Central memory CD4-positive, alpha-beta T cell (primary cell): ENCODE measurements at places on chromosomes 12 and 14.

DNA sequence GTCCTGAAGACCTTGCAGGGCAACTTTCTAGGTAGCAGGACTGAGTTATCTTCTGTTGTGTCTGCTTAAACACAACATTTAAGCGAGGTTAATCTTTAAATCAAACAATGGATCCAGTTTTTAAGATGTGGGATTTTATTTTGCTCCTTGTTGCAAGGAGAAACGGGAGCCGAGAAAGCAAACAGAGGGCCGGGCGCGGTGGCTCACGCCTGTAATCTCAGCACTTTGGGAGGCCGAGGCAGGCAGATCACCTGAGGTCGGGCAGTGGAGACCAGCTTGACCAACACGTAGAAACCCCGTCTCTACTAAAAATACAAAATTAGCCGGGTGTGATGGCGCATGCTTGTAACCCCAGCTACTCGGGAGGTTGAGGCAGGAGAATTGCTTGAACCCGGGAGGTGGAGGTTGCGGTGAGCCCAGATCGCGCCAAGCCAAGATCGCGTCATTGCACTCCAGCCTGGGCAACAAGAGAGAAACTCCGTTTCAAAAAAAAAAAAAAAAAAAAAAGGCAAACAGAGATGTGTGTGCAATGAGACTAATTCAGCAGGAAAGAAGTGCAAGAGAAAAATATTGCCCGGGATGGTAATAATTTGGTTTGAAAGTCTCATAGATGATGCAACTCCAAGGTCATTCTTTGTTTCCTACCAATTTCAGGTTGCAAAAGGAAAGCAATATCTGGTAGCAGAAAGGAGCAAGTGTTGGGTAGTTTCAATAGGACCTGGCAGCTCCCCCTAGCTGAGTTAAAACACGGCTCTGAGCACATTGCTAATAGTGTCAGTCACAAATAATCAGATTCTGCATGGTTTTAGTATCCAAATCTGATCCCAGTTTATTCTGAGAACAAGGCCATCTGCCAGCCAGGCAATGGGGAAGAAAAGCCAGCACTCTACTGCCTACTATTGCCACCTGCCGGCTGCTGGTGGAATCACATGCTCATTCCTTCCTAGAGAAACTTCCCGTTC is 141.4 kb downstream of the PPM1H start:
- DNase-seq, result peak; percentile 56

- DNase-seq, result no peak
Measured at GRCh38 chr12:33349791-33350190, 89.8 kb downstream of the SYT10 start.

DNA sequence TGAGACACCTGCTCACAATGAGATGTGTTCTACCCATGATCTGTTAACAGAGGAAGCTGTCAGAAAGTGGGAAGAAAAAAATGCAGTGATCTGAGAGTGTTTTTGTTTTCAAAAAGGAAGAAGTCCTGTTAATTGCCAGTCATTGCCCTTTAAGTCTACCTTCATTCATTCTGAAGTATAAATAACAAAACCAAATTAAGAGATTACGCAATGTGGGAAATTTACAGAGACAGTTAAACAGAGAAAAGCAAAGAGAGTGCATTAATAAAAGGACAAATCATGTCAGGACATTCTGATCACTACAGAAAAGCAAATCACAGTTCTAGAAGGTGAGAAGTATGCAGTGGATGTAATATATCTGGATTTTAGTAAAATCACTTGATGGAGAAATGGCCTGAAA is 154.2 kb downstream of the NRXN3 start:
- no peak for DNase-seq

- peak; percentile 39 for DNase-seq
Measured at GRCh38 chr14:105173901-105174894, 5.6 kb upstream of the JAG2 start.

DNA sequence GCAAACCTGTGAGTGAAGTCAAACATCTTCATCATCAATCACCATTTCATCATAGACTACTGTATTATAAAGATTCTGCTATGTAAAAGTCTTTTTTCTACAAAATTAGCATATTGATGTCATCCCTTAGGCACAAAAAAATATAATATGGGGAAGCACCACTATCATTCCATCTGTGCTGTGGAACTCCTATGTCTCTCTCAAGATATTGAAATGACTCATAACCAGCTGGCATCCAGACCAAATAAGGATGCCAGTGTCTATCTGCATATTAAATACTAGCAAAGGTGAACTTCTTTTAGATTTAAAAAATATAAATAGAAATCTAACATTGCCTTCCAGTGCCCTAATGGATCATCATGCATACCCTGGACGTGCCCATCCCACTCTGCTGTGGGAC is 17.9 kb upstream of the DCAF5 start:
- DNase-seq, result no peak

DNA sequence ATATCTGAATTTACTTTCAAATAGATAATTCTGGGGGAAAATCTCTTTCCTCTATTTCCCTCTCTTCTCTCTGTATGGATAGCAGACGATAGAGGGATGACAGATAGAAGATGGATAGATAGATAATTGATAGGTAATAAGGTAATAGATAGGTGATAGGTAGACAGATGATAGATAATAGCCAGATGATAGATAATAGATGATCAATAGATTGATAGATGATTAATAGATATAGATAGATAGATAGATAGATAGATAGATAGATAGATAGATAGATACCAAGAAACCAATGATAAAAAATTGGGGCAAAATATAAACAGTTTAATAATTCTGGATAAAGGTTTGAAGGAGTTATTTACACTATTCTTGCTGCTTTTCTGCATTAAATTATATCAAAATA is 26.6 kb upstream of the RIMBP2 start:
- no peak for DNase-seq

GRCh38 chr12:106913456-106913855 is 42.3 kb upstream of the TMEM263 start:
- no peak for DNase-seq

DNA sequence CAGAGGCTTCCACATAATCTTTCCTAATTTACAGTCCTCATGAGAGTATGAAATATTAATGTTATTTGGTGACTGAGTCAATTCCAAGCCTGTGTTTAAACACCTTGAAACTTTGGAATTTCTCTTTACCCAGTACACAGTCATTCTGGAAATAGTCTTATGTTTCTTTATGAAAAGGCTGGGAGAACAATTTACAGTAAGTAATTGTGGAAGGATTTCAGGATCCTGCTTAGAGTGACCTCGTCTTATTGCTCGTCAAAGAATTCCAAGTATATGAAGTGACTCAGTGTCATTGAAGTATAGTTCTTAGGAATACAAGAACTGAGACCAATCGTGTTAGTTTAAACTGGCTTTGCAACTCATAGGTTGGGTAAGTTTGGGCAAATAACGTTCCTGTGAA is 634.2 kb downstream of the SLC16A7 start:
- no peak for DNase-seq

- DNase-seq, result no peak
Measured at GRCh38 chr12:128853600-128854197, 421 bp downstream of the GLT1D1 start.

DNA sequence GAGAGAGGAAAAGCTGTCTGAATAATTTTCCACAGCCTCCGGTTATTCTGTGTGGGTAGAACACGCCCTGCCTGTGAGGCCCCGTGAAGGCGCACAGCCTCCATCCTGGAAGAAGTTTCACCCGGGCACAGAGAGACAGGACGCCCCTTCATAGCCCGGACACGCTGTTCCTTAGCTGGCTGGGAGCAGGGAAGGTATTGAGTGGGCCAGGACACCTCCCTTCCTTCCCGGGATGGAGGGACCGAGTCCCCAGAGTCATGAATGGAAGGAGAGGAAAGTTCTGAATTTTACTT is 135.5 kb downstream of the GCH1 start:
- no peak for DNase-seq

DNA sequence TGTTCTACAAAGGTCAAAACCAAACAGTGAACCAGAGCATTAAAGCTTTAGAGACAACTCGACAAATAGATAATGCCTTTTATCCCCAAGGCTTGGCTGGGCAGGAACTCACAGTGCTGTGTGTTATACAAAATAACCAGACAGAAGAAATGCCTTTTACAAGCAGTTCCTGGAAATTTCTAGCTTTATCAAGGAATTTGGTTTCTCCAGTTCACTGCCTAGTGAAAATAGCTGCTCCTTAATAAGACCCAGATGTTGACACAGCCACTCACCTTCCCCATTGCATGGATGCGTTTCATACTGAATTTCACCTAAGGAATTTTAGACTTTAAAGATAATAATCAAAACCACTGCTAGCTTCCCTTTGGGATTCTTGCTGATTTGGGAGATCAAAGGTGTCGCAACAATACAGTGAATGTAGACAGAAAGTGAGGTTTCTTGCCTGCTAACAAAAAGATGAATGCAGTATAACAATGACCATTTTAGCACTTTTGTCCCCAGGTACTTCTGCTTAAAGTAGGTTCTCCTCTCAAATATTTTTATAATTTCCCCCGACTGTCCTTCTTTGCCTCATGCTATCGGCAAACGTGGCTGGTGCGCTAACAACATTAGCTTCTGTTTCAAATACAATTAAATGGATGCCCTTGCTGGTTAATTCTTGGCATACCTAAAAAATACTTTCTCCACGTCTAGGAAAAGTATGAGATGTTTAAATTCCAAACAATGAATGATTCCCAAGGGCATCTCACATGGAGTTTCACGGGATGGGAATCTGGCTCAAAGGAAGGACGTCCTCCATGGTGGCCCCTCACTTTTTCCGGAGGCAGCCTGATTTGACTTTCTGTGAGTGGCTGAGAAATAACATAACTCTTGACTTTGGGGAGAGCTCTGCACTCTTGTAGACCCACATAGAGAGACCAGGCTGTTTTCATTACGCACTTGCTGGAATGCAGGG is 162.4 kb downstream of the C12orf75 start:
- no peak for DNase-seq

DNA sequence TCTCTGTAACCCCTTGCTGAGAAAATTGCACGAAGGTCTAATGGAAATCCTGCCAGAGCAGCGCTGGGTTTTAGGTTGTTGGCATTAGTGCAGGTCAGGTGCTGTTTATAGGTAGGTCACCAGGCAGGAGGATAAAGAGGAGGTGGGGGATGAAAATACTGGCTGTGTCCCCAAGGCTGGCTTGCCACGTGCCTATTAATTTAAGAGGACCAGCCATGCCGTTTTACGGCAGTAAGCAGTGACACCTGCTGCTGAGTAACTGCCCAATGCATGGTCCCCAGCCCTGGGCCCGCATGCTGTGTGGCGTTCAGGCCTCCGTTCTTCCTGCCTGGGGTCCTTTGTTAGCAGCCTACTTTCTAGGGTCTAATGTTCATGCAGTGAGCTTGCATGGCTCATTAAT is 67.2 kb downstream of the WDR20 start:
- no peak for DNase-seq

DNA sequence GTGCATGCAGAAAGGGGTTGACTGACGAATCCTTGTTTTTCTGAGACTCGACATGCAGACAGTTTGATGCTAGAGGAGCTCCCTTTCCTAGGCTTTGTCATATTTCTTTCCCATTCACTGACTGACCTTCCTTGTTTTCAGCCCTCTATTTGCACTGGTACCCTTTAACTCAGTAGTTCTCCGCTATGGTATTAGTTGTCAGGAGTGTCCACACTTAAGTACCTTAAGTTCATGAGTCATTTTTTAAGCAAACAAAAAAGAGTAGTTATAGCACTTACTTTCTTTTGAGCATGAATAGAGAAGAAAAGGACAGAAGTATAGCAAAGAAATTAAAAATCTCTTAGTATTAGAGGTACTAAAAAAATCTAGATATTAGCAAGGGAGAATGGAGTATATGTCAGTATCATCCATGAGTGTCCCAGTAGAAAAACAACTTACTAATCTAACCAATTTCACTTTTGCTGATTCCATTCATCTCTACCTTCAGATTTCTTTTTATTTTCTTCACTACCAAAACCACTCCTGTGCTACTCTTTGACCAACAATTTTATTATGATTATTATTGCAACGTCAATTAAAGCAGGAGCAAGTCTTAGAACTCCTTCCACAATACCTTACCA is 8.3 kb downstream of the ATP2B1 start:
- no peak for DNase-seq

- no peak for DNase-seq
Measured at GRCh38 chr12:68768431-68768939, 22.5 kb downstream of the SLC35E3 start.

- DNase-seq, result peak; percentile 15
Measured at GRCh38 chr12:54933376-54933775, 51.2 kb downstream of the TESPA1 start.

- no peak for DNase-seq
Measured at GRCh38 chr12:55673638-55674037, 34.1 kb downstream of the ITGA7 start.

- DNase-seq, result no peak
Measured at GRCh38 chr12:32997471-32997870, 100.9 kb upstream of the PKP2 start.

GRCh38 chr14:90442388-90442787 is 45.6 kb downstream of the CALM1 start:
- DNase-seq, result no peak

- DNase-seq, result no peak
Measured at GRCh38 chr12:402029-402389, 565 bp downstream of the CCDC77 start.

DNA sequence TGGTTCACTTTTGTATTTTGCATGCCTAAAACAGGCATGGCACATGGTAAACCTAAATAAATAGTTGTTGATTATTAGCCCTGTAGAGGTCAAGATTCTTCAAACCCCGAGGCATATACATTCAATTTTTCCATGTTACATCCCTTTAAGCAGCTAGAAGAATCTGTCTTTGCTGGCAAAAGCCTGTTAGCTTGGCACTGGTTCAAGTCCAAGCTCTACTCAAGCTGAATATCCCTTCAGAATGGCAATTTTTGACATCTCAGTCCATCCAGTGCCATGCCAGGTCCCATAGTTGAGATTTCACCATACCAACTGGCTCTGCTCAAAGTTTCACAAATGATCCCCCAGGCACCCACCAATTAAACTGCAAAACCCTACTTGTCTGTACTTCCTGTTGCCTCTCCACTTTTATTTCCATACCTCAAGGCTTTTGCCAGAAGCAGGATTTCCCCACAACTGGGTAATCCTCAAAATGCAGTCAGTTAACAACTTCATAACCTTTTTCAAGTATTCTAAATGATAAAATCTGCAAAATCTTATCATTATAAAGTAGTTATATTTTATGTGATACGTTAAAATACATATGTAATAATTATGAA is 9.0 kb upstream of the DCN start:
- DNase-seq, result no peak

GRCh38 chr12:108531929-108532848 is 17.1 kb downstream of the FICD start:
- DNase-seq, result no peak

DNA sequence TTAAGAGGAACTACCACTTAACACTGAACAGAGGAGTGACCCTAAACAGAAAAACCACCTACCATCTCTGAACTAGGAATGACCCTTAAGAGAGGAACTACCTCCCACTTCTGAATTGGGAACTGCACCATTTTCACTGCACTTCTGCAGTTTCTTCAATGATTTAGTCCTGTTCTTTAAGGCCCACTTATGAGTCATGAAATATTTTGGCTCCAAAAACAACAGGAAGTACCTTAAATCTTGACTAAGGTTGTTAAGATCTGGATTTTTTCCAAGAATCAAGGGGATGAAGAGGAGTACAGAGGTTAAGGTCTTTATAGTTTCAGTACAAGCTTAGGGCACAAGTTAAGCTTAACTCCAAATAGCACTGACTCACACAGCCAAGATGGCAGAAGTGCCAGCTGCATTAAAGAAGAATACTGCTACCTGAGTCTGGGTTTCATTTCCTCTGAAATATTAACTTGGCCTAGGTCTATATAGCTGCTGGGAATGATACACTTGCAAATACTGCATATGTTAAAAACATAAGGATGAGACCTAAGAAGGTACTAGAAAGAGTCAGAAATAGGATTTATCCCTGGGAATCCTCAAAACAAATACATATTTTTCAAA is 4.2 kb downstream of the NPC2 start:
- no peak for DNase-seq

- no peak for DNase-seq
Measured at GRCh38 chr12:4278329-4279197, 5.0 kb downstream of the CCND2 start.
